ENCODE measurements at places on chromosomes 1 and 21.

DNA sequence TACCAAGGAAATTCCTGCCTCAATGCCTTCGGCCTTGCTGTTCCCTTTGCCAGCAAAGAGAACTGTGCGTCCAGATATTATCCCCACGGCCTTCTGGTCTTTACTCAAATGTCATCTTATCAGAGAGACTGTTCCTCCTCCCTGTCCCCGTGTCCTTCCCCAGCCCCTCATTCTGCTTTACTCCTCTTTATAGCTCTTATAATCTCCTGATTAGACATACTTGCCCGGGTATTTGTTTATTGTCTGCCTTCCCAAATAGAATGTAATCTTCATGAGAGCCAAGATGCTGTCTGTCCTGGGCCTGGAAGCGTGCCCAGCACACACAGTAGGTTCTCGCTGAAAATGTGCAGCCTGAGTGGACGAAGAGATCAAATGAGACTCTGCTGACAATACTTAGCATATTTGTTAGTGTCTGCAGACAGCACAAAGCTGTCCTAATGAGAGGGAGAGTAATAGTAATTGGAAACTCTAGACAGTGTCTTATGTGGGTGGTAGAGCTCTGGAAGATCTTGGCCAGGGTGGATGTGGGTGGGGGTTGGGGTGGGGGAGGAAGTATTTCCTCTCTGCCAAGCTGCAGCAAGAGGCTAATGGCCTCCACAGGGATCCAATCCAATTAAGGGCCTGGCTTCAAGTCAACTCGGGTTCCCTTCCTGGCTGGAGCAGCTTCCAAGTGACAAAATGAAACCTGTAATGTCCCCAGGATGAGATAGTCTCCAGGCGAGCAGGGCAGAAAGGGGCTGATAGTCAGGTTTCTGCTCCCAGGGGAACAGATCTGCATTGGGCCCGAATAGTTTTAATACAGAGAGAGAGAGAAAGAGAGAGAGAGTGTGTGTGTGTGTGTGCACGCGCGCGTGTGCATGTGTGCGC is 9.5 kb upstream of the CLIC4 start:
- DNase-seq = no peak

DNA sequence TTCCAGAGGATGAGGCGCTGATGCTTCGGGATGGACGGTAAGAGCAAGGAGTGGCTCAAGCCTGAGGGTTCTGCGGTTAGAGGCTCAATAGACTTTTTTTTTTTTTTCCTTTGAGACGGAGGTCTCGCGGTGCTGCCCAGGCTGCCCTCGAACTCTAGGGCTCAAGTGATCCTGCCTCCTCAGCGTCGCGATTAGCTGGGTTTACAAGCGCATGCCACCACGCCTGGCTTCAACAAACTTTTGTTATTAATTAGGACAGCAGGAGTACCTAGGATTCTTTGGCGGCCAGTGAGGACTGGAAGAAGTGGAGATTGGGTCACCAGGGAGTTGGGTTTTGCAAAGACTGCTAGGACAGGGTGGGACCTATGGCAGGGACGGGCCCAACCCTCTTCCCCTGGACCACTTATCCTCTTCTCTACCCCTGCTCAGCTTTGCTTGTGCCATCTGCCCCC is 587 bp downstream of the SCNM1 start:
- no peak for DNase-seq

GRCh38 chr21:44337941-44338895 is 972 bp downstream of the CFAP410 start:
- no peak for DNase-seq

DNA sequence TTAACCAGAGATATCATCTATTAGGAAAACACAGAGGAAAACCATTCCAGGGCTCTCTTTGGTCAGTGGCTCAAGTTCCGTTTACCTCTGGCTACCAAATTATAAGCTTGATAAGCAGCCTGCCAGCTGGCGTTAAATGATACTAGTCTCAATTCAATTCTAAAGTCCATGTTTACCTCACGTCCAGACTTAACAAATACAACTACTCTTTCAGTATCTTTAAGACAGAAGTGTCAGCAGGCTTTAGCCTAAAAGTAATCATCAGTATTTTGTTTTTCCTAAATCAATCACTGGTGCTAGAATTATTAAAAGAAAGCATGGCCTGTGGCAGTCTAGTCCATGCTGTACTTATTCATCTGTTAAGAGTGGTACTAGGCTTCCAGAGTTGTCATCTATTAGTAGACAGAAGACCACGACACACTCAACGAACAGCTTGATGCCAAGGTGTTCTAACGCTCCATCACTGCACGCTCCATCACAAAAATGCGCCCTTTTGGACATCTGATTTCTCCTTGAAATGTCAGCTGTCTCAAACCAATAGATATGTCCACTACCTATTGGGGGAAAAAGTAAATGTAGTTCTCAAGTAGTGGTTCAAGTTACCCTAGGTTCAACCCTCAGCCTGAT is 1.5 kb downstream of the IVNS1ABP start:
- DNase-seq = no peak

GRCh38 chr1:210239349-210240111 is 6.9 kb downstream of the SERTAD4 start:
- DNase-seq = no peak

- peak; percentile 39 for DNase-seq
Observed at GRCh38 chr1:92990828-92991227, 29.6 kb upstream of the DIPK1A start.

DNA sequence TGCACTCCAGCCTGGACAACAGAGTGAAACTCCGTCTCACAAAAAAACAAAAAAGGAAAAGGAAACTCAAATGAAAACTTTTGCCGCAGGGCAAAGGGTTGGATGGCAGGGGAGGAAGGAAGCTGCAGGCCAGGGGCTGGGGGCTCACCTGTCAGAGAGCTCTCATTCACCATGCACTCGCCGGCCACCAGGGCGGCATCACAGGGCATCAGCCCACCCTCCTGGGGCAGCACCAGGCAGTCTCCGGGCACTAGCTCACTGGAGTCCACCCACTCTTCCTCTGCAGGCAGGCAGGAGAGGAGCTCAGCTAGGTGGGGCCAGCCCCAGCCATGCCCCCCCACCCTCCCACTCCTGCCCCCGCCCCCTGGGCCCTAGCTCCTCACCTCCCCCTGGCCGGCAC is 11.9 kb downstream of the ATP13A2 start:
- DNase-seq = no peak

DNA sequence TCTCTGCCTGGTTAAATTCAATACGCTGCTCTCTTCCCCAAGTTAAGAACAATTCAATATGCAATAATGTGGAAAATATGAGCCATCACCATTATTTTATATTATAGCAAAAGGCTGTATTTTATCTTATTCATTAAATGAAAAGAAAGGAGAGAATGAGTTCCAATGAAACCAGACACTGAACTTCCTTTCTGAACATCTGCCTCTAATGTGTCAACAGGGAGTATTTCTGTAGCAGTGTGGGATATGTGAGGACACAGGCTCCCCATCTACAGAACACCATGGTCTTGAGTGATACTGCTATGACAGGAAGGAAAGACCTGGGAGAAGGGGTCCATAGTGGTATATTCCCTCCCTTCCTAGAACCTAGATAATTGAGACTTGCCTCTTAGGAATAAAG is 46.3 kb downstream of the CASQ2 start:
- no peak for DNase-seq

- no peak for DNase-seq
Observed at GRCh38 chr1:35857830-35858229, 25.2 kb upstream of the AGO1 start.
